NCI-H187 treated with DMSO at 0.1 percent for 48 hours (cell line): ENCODE measurements at places on chromosomes 7 and 10.

DNA sequence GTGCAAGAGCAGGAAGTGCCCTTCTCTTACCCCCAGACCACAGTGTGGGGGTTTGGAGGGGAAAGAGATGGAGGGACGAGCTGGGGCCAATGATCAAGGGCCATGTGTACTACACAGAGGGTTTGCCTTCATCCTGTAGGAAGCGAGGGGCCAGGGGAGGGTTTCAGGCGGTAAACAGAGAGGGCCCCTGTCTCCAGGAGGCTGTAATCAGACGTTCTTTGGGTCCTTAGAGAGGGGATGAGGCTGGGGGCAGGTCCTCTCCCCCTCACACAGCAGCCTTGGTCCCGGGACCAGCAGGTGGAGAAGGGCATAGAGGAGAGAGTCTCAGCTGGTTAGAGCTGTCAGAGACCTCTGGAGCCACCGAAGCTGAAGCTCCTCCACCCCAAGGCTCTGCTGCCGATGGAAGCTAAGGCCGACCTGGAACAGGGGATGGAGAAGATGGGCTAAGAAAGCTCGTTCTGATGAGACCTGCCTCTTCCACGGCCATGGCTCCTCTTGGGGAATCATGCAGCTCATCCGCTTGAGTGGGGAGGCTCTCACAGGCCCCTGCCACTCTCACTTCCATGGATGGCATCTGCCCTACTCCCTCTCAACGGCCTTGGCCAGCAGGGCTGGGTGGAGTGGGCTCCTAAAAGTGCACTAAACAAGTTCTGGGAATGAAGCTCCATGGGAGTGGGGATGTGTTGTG is 3.5 kb downstream of the LOXL4 start:
- DNase-seq = no peak

DNA sequence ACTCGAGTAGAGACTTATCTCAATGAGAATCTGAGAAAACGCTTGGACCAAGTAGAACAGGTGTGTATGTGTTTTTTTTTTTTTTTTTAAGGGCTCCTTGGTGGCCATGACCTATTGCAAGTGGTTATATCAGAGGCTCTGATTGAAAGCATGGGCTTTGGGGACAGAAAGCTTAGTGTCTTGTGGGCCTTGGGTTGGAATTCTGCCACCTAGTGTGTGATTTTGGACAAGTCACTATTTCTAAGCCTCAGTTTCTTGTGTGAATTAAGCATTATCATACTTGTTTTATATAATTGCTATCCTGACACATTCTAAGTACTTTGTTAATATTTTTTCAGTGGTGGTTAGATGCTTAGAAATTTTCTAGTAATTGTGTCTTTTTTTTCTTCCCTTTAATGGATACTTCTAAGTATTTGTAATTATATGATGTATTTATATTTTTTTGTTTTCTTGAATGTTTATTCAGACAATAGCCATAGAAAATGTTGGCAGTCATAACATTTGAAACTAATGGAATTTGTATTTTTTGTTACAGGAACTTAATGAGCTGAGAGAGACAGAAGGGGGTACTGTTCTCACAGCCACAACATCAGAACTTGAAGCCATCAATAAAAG is 33.1 kb downstream of the SMC3 start:
- DNase-seq = no peak

DNA sequence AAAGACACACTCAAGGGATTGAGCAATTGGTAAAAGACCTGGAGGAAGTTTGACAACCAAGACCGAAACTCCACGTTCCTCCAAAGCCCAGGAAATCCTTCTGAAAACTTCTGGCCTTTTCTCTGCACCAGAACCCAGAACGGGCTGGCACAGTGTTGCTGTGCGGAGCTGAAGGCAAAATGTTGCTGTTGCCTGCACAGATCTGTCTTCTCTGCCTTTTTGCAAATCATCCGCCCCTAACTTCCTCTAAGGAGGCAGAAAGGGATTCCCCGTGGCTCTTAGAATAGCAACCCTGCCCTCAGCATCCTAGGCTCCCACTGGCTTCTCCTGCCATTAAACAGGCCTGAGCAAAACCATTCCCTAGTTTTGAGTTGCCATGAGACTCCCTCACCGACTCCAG is 44.9 kb downstream of the FIGNL1 start:
- DNase-seq = no peak

GRCh38 chr10:5779730-5780129 is 33.5 kb downstream of the GDI2 start:
- DNase-seq = no peak

GRCh38 chr7:78788464-78788863 is 665.0 kb downstream of the MAGI2 start:
- no peak for DNase-seq

GRCh38 chr10:88661577-88661976 is 2.7 kb upstream of the LIPF start:
- no peak for DNase-seq

GRCh38 chr7:95391761-95392160 is 4.4 kb downstream of the PON3 start:
- no peak for DNase-seq

- no peak for DNase-seq
These were observed 213.6 kb upstream of the INHBA start for GRCh38 chr7:41916450-41916927.

DNA sequence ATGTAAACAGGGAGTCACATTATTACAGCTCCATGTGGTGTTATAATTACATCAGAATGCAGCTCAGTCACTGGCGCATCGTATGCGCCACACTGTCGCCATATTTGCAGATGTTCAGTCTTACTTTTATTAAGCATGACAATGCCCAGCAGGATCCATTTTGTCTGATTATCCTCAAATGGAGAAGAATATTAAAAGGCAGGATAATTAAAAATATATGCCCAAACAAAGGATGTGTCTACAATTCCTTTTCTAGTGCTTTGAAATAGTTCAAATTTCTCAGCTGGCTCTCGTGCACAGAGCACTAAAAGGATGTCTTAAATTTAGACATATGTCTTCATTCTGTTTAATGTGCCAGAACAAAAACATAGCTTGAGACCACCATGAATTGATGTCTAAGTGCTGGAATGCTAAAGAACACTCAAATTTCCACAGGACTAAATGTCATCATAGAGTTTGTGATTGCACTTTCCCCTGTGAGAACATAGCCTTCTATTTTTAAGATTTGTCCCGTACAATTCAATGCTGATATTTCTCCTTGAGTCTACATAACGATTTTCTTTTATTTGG is 168.0 kb downstream of the DKK1 start:
- DNase-seq = no peak

- DNase-seq = no peak
These were observed 45.0 kb upstream of the GRM3 start for GRCh38 chr7:86598721-86599120.

DNA sequence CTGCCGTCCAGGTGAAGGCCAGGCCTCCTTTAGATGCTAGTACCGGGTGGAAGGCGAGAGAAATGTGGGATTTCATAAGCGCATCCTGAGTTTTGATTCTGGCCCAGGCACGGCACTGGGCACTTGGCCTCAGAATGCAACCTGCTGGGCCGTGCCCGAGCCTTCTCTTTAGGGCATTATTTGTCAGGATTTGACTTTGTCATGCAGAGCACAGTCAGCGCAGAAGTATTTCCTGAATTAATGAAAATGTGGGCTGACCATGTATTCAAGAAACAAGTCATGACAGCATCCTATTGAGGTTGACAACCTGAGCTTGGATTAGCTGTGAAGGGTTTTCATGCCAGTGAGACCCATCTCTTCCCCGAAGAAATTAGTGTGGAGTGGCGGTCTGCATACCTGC is 34.4 kb downstream of the RCC1L start:
- no peak for DNase-seq

DNA sequence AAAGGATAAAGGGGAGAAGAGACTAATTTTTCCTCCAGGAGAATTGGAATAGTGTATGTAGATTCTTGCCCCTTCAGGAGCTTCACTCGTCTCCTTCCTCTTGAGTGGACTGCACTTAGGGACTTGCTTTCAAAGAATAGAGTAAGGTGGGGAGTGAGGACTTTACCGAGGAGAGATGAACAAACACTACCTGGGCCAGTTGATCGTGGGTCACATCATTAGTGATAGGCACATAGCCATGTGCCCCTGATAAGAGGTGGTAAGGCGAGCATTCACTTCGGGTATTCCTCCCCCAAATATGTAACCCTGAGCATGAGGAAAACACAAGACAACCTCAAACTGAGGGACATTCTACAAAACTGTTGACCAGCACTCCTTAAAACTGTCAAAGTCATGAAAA is 14.6 kb upstream of the KIFBP start:
- no peak for DNase-seq

- no peak for DNase-seq
These were observed 114.0 kb downstream of the BBS9 start for GRCh38 chr7:33243319-33243881.

GRCh38 chr7:70762696-70763095 is 369.2 kb upstream of the GALNT17 start:
- no peak for DNase-seq

DNA sequence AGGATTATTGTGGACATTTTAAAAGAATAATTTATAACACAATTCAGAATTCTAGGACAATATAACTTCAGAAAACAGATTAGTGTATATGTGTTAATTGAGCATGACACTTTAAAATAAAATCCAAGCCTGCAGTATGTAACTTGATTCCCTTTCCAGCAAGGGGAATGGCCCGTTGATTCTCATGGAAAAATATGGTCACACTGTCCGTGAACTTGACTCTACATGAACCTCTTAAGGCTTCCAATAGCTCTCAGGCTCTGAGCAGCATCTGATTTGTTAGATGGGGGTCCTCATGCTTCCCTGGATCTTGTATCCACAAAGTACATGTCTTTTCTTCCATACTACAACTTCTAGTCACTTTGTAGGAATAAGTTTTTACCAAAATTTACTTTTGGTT is 85.5 kb upstream of the AKR1E2 start:
- DNase-seq = no peak

GRCh38 chr7:28558236-28558635 is 145.9 kb downstream of the CREB5 start:
- no peak for DNase-seq

DNA sequence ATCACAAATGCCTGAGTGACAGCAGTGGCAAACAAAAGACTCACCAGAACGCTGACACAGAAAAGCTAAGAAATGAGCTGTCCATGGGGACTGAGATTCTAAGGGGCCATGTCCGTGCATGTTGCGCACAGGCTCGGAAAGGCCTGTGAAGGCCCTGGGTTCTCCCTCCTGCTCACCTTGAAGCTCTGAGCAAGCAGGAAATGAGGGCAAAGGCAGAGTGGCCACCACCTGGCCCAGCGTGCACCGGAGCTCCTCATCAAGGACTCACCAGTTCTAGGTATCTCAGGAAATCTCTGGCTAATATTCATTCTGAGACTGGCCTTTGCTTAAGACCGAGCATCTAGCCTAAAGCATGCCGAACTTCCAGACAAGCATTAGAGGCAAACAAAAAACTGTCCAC is 52.7 kb downstream of the MAD1L1 start:
- no peak for DNase-seq

DNA sequence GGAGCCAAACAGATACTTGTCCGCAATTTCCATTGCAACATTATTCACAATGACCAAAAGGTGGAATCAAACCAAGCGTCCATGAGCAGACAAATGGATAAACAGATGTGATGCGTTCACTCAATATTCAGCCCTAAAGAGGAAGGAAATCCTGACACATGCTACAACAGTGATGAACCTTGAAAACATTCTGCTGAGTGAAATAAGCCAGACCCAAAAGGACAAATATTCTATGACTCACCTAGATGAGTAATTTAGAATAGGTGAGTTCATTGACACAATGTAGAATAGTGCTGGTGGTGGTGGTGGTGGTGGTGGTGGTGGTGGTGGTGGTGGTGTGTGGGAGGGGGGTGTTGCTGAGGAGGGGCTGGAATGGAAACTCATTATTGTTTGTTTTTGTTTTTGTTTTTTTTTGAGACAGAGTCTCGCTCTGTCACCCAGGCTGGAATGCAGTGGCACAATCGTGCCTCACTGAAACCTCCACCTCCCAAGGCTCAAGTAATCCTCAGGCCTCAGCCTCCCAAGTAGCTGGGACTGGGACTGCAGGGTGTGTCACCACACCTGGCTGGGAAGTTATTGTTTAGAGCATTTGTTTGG is 28.6 kb downstream of the SMKR1 start:
- DNase-seq = no peak

DNA sequence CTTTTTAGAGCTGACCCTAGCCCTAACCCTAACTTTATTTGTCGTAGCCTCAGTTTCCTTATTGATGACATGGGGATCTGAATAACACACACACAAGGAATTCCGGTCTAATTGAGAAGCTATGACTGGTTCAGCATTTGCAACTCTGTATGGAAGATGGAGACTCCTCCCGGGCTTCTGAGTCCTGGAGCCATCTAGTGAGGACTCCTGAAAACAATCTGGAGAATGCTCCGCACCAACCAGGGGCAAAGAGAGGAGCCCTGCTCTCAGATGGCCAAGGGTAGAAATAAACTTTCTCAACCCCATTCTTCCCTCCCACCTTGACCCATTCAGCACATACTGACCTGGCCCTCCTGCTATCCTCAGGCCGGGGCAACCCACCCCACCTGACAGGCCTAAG is 26.4 kb downstream of the MBL2 start:
- no peak for DNase-seq

GRCh38 chr10:63137306-63137705 is 4.2 kb downstream of the NRBF2 start:
- DNase-seq = no peak

GRCh38 chr10:49649294-49649693 is 30.2 kb upstream of the C10orf53 start:
- DNase-seq = no peak

DNA sequence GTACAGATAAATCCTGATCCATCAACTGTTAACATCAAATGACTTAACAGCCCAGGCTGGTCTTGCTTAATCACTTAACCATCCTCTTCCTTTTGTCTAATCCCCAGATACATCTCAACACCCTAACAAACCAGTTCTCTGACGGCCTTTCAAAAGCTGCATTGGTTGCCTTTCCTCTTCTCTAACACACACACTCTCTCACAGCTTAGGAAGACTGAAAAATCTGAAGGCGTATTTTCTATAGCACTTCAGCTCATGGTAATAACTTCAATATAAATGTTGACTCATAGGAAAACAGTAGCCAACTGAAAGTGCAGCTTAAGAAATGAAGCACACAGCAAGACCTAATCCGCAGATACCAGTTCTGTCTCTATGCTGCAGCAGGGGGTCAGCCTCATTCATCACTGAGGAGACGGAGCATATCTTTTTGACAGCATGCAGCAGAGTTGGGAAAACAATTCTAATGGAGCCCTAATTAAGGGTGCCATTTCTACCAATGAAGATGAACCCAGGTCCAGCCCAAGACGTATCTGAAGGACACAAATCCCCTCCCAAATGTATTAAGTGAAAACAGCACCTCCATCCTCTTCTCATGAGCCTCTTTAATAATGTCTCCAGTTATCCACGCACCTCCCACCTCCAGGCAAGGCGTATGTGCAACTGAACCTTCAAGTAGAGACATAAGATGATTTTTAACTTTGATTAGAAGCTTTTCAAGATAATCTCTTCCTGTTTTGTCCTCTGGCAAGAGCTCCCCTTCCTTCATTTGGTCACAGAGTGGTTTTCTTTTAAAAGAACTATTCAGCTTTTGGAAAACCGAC is 211.7 kb upstream of the NFE2L3 start:
- DNase-seq = no peak

DNA sequence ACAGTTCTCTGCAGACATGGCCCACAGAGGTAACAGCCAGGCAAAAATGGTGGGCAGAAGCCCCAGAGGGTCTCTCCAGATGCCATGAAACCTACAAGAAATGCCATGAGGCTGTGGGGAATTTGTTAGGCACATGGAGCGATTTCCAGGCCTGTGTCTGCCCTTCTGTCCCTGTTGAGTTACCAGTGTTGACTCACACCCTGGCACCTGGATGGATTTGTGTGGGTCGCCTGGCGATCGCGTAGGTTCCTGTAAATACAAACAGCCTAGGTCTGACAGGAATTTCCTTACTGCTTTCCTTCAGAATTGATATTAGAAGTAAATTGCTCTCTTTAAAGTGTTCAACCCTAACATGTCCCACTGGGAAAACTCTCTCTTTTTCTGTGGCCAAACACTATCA is 164.9 kb upstream of the EEPD1 start:
- DNase-seq = no peak
